Stimulated activated CD4-positive, alpha-beta T cell treated with anti-CD3 and anti-CD28 coated beads, TNF-alpha, amount 100 ng/mL, for 1 hour (primary cell): ENCODE measurements at places on chromosomes 5 and 9.

DNA sequence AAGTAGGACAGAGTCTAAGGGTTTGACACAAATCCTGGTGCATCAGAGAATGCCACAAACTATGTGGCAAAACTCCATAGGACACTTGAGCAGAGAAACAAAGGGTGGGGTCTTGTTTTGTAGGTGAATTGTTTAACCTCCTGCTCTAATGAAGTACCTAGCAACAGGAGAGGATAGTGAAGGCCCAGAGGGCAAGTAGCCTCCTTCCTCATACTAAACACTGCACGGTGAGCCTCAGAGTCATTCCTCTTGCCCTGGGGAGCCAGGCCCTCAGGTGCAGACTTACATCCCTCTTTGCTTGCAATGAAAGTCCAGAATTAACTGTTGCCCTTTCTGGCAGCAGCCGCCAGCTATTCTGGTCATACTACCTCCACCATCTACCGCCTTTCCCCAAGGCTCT lies 166.1 kb downstream of the DROSHA start:
- DNase-seq: no peak

DNA sequence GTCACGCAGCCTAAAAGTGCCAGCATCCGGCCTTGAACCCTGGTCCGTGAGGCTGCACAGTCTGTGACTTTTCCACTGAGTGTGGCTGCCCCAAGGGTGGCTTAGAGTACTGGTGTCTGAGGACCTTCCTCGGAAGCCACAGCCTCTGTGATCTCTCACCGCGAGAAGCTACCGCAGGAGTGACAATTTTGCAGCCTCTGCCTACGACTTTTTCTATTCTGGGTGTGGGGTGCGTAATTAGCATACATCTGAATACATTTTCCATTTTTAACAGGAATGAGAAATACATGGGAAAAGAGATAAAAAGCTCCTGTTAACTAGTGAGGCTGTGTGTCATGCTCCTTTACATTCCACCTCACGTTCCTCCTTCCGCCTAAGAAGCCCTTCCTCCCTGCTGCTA lies 48.3 kb upstream of the HRH2 start:
- no peak for DNase-seq

GRCh38 chr5:172558076-172558976 lies 82.7 kb upstream of the NEURL1B start:
- DNase-seq: no peak

GRCh38 chr5:132378580-132378979 lies 9.1 kb downstream of the SLC22A5 start:
- DNase-seq: no peak

DNA sequence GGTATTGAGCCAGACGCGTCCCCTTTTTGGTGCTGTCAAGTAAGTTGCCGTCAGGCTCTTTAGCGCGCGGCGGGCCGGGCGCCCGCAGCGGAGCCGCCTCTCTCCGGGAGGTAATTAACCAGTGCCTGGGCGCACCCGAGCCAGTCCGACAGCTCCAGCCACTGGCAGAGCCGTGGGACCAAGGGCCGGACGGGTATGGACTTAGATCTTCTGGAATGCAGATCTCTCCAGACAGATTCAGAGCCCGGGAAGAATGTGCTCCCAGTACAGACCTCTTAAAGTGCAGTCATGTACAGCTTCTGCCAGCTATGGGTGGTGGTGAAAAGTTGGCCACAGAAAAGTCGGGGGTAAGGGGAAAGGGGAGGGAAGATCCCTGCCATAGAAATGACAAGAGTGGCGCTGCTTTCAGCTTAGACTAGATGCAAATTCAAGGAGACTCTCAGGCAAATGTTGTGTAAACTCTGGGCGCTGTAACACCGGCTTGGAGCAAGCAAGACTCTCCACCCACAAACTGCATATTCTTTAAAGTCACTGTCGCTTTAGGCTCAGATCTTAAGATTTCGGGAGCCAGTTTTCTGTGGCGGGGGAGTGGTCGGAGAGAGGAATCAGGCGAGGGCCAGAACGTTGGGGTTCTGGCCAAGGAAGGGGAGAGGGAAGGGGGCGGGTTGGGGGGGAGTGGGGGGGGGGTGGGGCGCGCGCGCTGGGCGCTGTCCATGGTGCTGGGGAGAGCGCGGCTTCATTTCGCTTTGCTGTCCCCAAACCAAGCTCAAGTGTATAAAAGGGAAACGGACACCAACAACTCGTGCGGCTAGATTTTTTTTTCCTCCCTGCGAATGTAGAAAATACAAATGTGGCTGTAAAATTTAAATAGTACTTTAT lies 29.2 kb downstream of the NR2F1 start:
- DNase-seq: no peak

DNA sequence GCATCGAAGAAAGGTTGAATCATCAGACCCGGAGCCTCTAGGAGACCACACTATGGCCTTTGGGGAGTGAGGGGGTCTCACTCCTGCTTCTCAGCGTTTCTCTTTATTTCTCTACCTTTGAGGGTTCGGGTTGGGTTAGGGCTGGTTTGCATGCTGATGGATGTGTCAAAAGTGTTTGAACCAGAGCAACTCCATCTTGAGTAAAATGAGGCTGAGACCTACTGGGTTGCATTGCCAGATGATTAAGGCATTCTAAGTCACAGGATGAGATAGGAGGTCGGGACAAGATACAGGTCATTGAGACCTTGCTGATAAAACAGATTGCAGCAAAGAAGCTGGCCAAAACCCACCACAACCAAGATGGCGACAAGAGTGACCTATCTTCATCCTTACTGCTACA lies 44.9 kb upstream of the TCF7 start:
- DNase-seq: no peak

- no peak for DNase-seq
Measured at GRCh38 chr5:172446336-172447051, 7.8 kb downstream of the SH3PXD2B start.

GRCh38 chr9:94872083-94872833 lies 145.8 kb downstream of the AOPEP start:
- no peak for DNase-seq

DNA sequence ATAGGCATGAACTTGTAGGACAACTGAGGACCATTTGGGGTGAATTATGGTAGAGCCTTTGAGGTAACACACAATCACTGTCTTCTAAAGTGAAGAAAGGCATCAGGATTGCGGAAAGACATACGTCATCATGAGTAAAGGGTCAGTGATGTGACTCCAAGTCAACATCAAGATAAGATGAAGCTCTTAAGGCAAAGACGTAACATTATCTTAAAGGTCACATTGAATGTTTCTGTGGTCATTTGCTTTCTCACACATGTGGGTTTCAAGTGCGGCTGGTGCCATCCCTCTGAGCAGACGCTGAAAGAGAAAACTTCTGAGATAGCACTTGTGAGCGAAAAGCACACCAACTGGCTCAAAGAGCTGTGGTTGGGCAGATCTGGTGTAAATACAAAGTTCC lies 63.3 kb upstream of the GRAMD2B start:
- DNase-seq: no peak

- no peak for DNase-seq
Measured at GRCh38 chr9:86795823-86796553, 151.3 kb downstream of the GAS1 start.

- DNase-seq: peak; percentile 30
Measured at GRCh38 chr9:33374634-33375237, 27.6 kb downstream of the AQP7 start.

DNA sequence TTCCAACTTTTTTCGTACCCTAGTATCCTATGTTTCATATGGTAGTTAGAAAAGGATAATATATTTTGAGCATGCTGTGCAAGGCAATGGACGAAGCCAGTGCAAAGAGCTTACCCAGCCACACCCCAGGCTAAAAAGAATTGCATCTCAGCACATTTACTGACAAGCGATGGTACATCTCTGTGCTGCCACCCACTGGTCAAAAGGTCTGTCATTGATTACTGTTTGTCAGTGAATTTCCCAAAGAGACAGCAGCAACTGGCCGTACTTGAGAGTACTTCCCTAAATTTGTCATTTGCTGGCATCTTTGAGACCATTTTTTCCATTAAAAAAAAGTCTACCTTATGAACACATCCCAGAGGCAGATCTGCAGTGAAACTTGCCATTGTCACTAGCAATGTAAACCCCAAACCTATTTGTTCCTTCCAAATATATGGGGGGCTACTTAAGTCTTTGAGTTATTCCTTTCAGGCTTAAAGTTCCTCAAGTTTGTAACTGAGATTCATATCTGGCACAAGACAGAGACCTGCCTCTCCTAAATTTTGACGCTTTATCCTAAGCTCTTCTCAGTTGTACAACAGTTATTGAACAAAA lies 184.3 kb downstream of the CTNND2 start:
- DNase-seq: no peak

GRCh38 chr9:112782218-112782617 lies 31.7 kb downstream of the SNX30 start:
- DNase-seq: no peak

GRCh38 chr9:87517732-87518131 lies 20.1 kb downstream of the DAPK1 start:
- DNase-seq: no peak

- DNase-seq: no peak
Measured at GRCh38 chr9:127079446-127080140, 42.8 kb downstream of the ANGPTL2 start.

DNA sequence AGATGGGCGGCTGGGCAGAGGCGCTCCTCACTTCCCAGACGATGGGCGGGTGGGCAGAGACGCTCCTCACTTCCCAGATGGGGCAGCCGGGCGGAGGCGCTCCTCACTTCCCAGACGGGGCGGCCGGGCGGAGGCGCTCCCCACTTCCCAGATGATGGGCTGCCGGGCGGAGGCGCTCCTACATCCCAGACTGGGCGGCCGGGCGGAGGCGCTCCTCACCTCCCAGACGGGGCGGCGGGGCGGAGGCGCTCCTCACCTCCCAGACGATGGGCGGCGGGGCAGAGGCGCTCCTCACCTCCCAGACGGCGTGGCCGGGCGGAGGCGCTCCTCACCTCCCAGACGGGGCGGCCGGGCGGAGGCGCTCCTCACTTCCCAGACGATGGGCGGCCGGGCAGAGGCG lies 140.2 kb downstream of the WDR70 start:
- DNase-seq: no peak

DNA sequence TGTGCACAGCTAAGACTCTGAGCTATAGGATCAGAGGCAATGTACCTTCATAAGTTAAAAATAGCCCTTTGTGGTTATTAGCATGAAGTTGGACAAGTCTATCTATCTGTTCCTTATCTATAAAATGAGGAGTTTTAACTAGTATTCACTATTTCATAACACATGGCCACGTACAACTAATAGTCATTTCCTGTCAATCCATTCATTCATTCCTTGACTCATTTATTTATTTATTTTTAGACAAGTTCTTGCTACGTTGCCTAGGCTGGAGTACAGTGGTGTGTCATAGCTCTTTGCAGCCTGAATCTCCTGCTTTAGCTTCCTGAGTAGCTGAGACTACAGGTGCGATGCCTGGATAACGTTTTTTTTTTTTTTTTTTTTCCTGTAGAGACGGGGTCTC lies 92.1 kb downstream of the NR3C1 start:
- DNase-seq: no peak

DNA sequence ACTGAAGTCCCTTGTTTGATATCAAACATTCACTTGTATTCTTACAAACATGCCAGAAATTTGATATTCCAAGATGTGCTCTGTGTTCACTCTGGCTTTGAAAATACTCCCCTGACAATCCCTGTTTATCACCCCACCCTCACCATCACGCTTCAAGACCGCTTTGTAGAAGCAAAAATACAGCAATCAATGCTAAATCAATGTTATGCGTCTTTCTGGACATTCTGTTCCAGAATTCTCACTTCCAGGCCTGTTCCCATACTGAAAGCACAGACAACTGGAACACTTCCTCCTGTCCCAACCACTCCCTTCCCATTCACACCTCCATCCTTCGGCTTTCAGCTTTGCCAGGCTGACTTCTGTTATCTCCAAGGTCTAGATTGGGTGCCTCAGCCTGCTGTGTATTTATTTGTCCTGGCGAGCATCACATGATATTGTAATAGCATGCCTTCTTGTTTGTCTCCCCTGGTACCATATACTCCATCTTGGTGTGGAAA lies 72.8 kb downstream of the SNCAIP start:
- DNase-seq: no peak

DNA sequence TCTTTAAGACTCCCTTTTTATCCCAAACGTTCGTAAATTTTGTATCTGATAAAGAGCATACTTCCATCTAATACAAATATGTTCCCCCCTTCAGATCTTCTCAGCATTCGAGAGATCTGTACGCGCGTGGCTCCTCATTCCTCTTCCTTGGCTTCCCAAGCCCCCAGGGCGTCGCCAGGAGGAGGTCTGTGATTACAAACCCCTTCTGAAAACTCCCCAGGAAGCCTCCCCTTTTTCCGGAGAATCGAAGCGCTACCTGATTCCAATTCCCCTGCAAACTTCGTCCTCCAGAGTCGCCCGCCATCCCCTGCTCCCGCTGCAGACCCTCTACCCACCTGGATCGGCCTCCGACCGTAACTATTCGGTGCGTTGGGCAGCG lies 19.9 kb downstream of the CDKN2A start:
- DNase-seq: no peak

GRCh38 chr9:70901746-70902145 lies 219.7 kb downstream of the TRPM3 start:
- DNase-seq: no peak

- no peak for DNase-seq
Measured at GRCh38 chr5:144335561-144335960, 164.9 kb downstream of the KCTD16 start.

GRCh38 chr5:18491349-18491748 lies 857.1 kb downstream of the TAF11L14 start:
- DNase-seq: no peak

GRCh38 chr5:81980598-81981260 lies 8.9 kb downstream of the ATG10 start:
- DNase-seq: no peak

DNA sequence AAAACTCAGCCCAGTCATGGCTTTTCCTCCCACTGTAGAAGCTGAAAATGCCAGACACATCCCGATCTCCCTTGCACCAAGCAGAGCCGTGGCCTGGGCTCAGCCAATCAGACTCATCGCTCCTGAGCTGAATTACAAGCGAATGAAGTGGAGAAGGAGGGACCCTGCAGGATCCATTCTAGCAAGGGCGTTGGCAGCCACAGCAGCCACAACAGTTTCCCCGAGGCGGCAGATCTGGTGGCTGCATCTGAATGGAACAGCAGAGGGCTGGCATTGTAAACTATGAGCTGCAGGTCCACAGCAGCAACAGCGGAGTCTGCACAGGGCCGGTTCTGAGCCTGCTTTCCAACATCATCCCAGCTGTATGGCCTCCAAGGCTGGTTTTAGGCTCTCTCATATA lies 23.8 kb downstream of the ALG2 start:
- no peak for DNase-seq

GRCh38 chr9:78363221-78363620 lies 66.3 kb downstream of the PSAT1 start:
- DNase-seq: no peak
